Cerebellar nuclear complex (tissue), 1 donor: ENCODE measurements at places on chromosomes 7 and 10.

GRCh38 chr10:54454271-54454670 is 346.8 kb downstream of the PCDH15 start:
- DNase-seq, result no peak

- DNase-seq, result no peak
Measured at GRCh38 chr7:69430384-69431021, 167.8 kb upstream of the AUTS2 start.

GRCh38 chr7:69177941-69178494 is 420.3 kb upstream of the AUTS2 start:
- DNase-seq, result no peak

DNA sequence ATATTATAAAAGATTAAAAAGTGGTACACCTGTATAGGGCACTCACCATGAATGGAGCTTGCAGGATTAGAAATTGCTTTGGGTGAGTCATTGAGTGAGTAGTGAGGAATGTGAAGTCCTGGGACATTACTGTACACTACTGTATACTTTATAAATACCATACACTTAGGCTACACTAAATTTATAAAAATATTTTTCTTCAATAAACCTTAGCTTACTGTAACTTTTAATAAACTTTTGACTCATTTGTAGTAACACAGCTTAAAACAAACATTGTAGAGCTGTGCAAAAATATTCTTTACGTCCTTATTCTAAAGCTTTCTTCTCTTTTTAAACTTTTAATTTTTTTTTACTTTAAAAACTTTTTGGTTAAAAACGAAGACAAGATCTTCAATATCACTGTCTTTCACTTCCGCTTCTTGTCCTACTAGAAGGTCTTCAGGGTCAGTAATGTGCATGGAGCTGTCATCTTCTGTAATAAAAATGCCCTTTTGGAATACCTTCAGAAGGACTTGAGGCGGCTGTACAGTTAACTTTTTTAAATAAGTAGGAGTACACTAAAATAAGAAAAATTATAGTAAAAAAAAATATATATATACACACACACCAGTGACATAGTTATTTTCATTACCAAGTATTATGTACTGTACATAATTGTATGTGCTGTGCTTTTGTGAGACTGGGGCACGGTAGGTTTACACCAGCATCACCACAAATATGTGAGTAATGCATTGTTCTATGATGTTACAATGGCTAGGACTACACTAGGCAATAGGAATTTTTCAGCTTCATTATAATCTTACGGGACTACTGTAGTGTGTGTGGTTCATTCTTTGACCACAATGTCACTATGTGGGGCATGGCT is 3.5 kb downstream of the STK31 start:
- DNase-seq, result no peak

DNA sequence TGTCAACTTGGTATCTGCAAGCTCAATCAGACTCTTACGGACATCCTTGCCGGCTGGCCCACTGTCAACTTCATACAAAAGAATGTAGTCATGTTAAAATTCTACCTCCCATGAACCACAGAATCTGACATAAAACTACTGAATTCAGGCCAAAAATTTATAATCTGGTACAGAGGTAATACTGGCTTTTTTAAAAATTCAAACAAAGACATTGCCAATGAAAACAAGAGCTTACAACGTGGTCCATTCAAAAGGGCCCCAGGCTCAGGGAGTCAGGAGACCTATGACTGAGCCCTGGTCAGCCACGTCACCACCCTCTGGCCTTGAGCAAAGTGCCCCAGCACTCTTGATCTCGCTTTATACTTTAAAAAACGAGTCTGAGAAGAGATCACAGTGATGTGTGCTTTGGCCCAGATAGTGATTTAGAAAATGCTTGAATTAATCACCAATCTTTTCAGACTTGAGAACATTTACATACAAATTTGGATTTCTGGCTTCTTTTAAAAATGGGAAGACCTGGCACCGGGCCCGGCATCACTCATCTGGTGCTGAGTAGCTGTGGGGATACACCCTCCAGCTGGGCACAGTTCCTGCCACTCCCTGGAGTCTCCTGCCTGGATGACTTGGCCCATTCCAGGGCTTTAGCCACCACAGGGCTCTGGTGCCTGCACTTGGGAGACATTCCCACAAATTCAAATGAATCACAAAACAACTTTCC is 94.1 kb downstream of the PIP4K2A start:
- DNase-seq, result no peak

DNA sequence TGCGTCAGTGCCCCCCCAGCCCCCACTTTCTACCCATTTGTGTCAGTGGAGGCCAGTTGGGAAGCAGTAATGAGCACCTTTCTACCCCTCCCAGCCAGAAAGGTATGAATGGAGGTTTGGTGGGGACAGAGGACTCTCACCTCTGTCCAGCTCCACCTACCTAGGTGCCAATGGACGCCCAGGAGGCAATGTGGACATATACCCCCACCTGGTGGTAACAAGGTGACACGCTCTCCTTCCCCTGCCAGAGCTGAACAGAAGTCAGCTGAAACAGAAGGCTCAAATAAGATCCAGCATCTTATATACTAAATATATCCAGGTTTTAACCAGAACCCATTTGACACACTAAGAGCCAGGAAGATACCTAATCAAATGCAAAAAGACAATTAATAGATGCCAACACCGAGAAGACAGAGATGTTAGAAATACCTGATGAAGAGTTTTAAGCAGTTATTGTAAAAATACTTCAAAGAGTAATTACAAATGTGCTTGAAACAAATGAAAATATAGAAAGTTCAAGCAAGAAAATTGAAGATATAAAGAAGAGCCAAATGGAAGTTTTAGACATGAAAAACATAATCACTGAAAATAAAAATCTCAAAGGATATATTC is 18.4 kb upstream of the SORCS3 start:
- DNase-seq, result no peak

GRCh38 chr7:89123871-89124270 is 328.3 kb upstream of the TEX47 start:
- DNase-seq, result no peak

DNA sequence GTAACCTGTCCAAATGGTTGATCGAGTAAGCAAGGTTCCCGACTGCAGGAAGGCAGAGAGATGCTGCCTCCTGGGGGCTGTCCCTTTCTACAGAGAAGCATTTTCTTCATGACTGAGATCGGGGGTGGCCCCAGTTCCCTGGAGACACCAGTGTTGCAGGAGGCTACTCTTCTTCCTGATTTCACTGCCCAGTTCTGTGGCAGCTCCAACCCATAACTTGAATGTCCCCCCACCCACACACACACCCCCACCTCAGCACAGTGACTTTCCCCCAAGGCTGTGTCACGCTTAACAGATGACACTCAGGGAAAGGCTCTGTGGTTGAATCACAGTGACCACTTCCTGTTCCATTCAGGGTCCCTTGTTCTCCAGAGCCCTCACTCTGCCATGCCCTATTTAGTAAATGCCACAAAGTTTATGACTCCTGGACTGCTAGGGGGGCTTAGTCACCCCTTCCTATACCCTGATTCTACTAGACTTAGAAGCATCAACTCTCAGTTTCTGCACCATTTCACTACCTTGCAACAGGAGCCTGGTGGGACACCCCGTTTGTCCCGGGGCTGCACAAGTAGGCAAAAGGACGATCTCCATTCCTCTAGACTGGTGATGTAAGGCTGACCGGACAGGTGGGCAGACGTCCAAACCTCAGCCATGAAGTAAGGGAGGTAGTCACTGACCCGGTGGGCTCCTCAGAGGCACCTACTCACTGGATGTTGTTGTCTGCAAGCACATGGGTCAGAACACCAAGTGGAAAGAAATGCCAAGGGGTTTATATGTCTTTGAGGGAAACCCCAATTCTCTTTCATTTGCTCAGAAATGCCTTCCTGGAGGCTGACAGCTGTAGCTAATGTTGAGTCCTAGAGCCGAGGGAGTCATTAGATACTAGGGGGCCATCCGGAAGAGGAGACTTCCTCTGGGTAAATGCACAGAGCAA is 31.3 kb upstream of the SMC3 start:
- DNase-seq, result no peak

DNA sequence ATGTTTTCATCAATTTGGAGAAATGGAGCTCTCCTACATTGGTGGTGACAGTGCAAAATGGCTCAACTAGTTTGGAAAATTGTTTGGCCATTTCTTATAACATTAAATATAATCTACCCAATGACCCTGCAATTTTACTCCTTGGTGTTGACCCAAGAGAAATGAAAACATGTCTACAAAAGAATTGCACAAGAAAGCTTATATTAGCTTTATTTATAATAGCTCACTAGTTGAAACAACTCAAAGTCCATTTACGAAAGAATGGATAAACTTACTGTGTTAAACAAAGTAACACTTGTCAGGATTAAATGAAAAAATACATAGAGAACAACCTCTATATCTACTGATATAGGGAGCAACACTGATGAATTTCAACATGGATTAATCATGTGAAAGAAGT is 539.9 kb downstream of the DNAJB9 start:
- no peak for DNase-seq
